ENCODE measurements at places on chromosomes 3 and 15.

- DNase-seq: no peak
Observed at GRCh38 chr15:63522225-63522578, 17.8 kb downstream of the USP3 start.

GRCh38 chr3:128226186-128226725 is 73.0 kb downstream of the EEFSEC start:
- DNase-seq: no peak

- DNase-seq: no peak
Observed at GRCh38 chr3:177591379-177591778, 394.1 kb upstream of the TBL1XR1 start.

DNA sequence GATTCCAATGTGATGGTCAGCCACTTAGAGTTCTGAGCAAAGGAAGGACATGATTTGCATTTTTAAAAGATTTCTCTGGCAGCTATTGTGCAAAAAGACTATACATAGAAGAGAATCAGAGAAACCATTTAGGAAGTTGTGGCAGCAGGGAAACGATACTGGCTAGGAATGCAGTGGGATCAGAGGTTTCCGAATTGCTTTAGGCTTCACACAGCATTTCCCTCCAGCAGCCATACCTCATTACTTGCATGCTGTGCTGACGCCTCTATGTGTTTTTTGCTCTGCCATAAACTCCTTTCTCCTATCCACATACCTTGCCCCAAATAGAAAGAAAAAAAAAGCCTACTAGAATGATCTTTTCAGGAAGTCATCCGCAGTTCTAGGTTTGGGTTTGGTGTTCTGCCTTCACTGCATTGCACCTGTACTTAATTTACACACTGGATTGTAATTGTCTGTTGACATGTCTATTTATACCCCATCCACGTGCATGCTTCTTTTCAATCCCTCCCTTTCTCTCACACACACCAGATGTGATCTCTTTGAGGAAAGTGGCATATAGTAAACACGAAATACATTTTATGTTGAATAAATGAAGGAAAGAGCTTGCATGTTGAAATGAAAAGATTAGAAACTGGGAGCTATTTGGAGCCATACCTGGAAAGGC is 860.3 kb upstream of the SEMA6D start:
- no peak for DNase-seq

DNA sequence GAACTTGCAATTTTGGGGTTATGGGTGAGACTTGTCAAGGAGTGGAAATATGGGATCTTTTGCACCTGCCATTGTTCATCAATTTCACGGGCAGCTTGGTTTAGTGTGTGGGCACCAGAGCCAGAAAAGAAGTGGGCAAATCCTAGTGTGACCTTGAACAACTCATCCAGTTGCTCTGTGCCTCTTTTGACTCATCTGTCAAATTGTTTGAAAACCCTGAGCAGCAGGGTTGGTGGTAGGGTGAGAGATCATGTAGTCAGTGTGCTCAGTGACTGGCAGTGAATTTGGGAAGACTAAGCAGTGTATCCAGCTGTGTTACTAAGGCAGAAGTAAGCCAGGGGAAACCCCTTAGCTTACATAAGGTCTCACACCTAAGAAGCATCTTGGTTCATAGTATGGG is 293.0 kb upstream of the TRIM42 start:
- no peak for DNase-seq

GRCh38 chr3:190165253-190165652 is 44.6 kb upstream of the P3H2 start:
- DNase-seq: no peak

DNA sequence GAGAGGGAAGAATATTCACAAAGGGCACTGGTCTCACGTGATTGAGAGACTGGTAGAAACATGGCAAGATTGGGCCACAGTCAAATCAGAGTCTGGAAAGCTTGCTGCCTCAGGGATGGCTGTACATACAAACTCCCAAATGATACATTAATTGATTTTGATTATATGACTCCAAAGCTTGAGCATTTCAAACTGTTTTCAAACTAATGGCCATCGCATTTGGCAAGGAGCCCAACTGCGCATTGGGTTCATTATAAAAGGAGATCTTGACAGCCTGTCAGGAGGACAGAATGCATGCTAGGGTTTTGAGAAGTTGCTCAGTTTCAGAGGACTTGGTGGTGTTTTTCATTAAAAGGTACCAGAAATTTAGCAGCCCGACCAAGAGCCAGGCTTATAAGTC is 117.7 kb downstream of the PTPRG start:
- no peak for DNase-seq

- no peak for DNase-seq
Observed at GRCh38 chr15:89787944-89788343, 11.8 kb downstream of the MESP2 start.

- no peak for DNase-seq
Observed at GRCh38 chr15:36896949-36897348, 203.4 kb downstream of the MEIS2 start.

- DNase-seq: no peak
Observed at GRCh38 chr3:175716446-175716845, 857.3 kb downstream of the NAALADL2 start.

GRCh38 chr15:86647810-86648440 is 568.3 kb downstream of the AGBL1 start:
- no peak for DNase-seq

DNA sequence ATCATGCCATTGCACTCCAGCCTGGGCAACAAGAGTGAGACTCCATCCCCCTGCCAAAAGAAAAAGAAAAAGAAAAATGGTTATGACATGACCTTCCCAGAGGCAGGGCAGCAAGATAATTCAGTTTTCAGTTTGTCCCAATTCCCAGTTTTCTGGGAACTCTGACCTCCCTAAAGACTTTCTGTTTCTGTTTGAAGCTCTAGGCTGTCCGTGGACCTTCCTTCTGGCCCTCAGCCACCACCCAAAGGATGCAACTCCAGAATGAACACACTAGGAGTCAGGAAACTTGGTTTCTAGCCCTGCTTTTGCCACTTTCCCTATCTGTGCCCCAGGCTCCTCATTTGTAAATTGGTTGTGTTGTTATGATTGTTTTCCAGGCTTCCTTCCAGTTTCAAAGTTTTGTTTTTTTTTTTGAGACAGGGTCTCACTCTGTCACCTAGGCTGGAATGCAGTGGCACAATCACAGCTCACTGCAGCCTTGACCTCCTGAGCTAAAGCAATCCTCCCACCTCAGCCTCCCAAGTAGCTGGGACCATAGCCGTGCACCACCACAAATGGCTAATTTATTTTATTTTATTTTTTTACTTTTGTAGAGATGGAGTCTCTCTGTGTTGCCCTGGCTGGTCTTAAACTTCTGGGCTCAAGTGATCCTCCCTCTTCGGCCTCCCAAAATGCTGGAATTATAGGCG is 68.6 kb downstream of the CDC25A start:
- DNase-seq: no peak

- no peak for DNase-seq
Observed at GRCh38 chr3:39388741-39389248, 5.6 kb downstream of the SLC25A38 start.

GRCh38 chr3:171829841-171830517 is 13.2 kb upstream of the TMEM212 start:
- DNase-seq: no peak

DNA sequence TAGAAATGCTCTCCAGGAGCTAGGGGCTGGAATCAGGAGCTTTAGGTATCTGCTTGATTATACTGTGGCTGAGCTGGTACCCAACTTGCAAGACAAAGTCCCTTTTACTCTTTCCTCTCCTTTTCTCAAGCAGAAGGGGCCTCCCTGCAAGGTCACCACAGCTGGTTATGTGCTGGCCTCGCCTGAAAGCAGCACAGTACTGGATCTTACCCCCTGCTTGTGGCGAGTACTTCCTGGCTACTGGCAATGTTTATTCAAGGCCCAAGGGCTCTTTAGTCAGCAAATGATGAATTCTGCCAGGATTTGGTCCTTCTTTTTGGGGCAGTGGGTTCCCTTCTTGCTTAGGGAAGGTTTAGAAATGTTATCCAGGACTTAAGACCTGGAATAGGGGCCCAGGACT is 234.6 kb downstream of the RAP2B start:
- DNase-seq: no peak

- DNase-seq: no peak
Observed at GRCh38 chr3:157589211-157589610, 86.0 kb upstream of the VEPH1 start.

GRCh38 chr3:71128961-71129360 is 454.6 kb downstream of the FOXP1 start:
- no peak for DNase-seq

GRCh38 chr3:8869613-8870012 is 93.7 kb downstream of the RAD18 start:
- no peak for DNase-seq

DNA sequence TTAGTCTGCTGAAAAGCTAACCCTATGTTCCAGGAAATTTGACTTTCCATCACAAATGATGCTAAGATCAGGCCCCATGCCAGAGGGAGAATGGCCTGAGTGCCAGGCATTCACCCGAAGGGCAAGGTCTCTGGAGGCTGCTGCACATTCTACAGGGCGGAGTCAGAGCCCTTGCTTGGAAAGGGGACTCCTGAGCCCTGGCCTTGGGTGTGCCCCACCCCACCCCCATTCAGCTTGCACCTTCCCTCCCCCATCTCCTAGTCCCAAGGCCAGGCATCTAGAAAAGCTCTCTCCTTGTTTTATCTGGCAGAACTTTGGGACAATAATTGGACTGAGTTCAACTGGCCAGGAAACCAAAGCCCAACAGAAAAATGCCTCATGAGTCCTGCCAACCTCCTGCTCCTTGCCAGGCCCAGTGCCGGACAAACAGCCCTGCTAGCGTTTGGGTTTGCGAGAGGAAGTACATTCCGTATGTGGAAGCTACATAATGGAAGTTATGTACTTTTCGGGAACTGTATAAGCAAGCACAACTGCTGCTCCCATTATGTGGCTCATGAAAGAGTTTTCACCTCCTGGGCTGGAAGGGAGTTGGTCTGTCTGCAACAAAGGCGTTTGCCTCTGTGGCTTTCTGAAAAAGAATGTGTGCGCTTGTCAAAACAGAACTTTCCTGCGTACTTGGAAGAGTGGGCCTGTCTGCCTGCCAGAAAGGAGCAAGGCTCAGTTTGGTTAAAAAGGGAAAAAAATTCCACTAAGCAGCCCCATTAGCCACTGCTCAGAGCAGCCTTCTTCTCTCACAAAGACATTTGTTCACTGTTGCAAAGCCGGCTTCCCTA is 321.5 kb upstream of the CTNNB1 start:
- DNase-seq: no peak

- no peak for DNase-seq
Observed at GRCh38 chr3:195025056-195025883, 245.7 kb downstream of the XXYLT1 start.

GRCh38 chr3:51522273-51522962 is 16.1 kb upstream of the RAD54L2 start:
- DNase-seq: no peak

DNA sequence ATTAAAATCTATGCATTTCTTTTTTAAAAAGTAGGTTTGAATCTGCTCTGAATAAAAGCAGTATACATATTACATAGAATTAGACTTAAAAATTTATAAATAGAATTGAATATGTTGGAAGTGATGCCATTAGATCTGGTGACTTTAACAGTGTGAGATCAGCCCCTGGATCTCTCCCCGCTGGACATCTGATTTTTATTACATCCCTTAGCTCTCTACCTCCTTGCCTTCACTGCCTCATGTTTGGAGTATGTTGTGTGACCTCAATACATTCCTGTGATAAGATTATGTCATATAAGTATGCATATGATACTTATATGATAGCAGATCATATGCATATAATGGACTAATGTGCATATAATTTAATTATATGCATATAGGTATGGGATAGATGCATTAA is 643.4 kb upstream of the NR2F2 start:
- DNase-seq: no peak

- DNase-seq: no peak
Observed at GRCh38 chr15:100053474-100054121, 288.2 kb downstream of the ADAMTS17 start.

DNA sequence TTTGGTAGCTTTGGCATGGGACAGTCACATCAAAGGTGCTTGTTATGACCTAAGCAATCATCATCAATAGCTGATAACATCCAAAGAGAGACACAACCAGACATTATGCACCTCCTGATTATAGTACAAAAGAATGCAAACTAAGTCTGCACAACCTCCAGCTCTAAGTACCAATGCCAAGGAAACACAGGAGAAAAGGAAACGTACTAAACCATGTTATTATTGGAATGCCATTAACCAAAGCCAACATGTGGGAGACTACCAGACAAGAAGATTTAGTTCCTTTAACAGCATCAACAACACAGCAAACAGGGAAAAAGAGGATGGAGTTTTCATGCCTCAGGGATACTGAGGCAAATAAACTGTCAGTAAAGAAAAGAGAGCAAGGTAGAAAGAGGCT is 61.4 kb downstream of the CD47 start:
- DNase-seq: no peak

DNA sequence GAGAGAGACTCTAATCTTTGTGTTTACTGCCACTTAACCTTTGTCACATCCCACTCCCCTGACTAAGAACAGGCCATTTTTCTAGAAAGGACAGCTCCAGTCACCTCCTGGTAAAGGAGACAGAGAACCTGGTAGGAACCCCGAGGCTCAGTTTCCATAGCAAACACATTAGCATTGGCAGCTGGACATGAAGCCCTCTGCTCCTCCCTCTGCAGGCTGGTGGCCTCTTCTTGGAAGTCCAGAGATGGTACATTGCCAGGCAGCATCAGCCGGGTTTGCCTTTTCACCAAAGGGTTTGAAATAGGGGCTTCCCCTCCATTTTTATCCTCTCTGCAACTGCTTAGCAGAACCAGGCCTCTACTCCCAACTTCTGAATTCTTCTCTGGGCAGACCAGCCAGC is 213.4 kb upstream of the SEMA6D start:
- DNase-seq: no peak

DNA sequence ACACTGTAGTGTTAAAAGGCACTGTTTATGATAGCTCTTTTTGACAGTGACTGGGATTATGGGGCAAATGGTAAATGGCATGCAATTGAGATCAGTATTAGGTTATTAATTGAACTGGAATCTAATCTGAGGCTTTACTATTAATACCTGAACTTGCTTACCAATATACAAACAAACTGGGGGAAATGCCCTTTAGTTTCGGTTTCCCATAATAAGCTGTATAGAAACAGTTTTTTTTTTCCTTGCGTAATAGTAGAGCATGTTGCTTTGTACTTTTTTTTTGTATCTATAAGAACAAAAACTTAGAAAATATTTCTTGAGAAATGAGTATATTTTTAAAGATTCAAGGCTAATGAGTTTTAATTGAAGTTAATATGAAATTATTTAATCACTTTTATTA is 95.0 kb downstream of the FNDC3B start:
- DNase-seq: no peak

GRCh38 chr3:176914764-176915163 is 282.5 kb downstream of the TBL1XR1 start:
- DNase-seq: no peak

DNA sequence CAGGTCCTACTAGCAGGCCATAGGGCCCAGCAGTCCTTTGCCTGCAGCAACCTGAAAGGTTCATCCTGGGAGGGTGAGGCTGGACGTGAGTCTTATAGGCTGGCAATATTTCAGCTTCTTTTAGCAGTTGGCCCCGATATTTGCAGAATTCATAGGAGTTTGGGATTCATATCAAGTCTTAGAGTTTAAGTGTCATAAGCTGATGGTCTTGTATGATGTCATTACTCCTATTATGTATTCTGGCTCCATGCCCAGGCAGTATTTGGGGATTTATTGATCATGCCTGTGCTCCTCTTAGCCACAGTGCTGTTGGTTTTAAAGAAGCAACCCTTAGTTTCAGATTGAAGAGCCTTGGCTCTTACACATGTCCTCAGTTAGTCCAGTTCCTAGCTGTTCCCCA is 41.3 kb upstream of the POLR2M start:
- DNase-seq: no peak

Measured in activated gamma-delta T cell treated with anti-CD3 and anti-CD28 coated beads, Interleukin-2, amount 50 U/mL, for 16 hours (primary cell).